ENCODE measurements at places on chromosomes 1 and 21.

DNA sequence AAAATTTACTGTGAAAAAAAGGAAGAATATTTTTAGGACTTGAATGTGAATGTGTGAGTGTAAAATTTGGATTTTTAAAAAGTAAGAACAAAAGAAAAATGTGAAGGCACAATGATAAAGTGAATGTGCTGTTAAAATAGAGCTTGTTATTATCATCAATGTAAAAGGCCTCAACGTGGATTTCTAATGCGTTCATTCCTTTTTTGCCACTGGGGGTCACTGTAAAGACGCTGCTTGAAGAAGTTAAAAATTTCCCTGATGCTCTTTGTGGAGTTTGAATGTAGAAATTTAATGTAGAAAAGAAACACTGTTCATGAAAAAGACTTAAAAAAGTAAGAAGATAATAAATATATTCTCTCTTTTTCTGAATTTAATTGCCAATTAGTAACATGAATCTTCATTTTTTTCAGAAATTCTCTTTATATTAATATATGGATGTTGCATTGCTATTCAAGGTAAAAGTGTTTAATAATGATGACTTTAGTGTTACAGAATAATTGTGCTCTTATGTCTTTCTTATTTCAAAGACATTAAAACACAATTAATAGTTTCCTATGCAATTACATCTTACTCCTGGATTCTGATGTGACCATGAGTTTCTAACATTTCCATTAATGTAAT is 161.5 kb downstream of the DNM3 start:
- no peak for DNase-seq

GRCh38 chr1:244104309-244105060 is 53.4 kb downstream of the ZBTB18 start:
- no peak for DNase-seq

DNA sequence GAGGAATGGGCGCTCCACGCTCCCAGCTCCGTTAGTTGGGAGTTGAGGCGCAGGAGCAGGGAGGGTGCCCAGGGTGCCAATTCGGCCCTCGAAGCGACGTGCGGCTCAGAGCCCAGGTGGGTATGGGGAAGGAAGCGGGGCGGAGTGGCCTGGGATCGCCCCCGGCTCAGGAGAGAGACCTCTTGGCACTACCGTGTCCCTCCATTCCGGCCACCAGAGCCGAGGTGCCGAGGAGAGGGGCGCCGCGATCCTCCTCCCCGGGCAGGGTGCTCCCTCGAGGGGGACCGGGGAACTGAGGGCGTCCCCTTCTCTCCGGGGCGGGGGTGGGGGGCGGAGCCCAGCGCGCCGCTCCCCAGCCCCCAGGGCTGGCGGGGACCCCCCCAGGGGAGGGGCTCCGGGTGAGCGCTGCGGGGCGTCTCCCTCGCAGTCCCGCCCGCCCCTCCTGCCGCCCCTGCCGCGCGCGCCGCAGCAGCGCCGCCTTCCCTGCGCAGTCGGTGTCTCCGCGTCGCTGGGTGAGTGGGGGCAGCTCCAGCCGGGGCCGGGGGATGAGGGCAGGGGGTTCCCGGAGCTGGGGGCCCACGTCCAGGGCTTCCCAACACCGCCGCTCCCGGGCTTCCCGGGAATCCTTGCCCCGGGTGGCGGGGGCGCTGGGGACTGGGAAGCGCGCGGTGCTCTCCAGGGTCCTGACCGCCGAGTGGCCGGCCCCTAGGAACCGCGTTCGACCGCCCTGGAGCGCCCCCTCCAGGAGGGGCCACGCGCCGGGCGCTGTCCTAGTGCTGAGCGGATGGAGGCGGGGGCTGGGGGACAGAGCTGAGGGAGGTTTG is at the start of gene HPCA:
TSS of gene HPCA (plus strand) at position 488 of the 824 bp plus-strand sequence. CDS start 2,408 bp downstream, outside the sequence.
- peak; percentile 60 for DNase-seq

DNA sequence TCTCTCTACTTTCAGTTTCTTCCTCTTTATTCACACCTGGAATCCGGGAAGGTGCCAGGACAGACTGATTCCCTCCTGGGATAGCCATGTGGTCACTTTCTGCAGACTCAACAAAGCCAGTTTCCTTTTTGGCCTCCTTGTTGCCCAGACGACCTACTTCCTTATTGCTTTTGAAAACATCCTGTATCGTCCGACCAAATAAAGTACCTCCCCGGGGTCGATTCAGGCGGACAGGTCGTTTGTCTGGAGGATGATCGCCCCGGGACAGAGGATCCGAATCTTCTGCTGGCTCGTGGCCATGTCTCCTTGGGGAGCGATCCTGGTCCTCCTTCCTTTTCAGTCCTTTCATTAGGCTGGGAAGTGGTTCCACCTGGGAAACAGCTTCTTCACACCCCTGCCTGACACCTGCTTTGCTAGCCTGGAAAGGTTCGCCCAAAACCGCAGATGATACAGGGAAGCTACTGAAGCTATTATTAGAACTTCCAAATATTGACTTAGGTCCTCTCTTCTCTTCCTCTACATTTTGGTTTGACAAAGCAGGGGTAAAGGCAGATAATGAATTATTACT is 1.2 kb downstream of the MCM3AP start:
- DNase-seq = no peak

GRCh38 chr1:83735526-83735925 is 263.4 kb downstream of the TTLL7 start:
- DNase-seq = no peak

DNA sequence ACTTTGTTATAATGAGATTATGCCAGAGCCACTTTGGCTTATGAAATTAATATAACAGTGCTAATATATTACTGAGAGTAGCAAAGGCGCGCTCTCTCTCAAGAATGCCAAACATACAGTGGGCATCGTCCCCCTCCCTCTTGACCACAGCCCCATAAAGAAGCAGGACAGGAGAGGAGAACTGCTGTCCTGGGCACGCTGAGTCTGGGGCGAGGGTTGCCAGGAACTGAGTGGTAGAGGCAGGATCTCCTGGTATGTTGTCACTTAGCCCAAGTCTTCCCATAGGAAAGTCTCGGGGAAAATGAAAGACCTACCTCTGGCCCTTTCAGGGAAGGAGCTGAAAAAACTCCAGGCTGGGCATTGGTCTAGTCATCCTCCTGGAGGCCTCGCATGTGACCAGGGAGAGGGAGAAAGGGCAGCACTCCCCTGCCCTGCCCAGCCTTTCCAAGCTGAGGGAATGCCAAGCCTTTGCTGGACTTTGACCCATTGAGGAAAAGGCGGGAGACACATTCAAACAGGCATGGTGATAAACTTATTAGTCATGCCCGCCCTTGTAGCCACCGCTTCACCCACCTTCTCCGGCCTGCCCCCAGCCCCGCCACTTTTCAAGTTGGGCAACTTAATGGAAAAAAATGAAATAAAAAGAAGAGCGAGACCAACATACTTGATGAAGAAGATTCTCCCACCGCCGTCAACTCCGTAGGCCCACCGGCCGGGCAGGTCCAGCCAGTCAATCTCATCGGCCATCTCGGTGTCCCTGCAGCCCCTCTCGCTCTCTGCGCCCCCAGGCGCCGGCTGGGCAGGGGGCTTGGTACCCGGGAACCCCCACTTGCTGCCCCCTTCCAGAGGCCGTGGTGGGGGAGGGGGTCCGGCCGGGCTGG is 17.4 kb upstream of the PLEKHA6 start:
- DNase-seq = no peak

- no peak for DNase-seq
Observed at GRCh38 chr1:166087734-166088571, 78.8 kb downstream of the FAM78B start.

- no peak for DNase-seq
Observed at GRCh38 chr1:35046730-35047129, 15.0 kb upstream of the ZMYM6 start.

Measured in naive thymus-derived CD8-positive, alpha-beta T cell (primary cell).